HT-29 (cell line): ENCODE measurements at places on chromosomes 2 and 18. TPM values are rescaled to one million over a fixed set of nuclear protein-coding genes. Genes with fewer than 3 reads are reported as not detected.

DNA sequence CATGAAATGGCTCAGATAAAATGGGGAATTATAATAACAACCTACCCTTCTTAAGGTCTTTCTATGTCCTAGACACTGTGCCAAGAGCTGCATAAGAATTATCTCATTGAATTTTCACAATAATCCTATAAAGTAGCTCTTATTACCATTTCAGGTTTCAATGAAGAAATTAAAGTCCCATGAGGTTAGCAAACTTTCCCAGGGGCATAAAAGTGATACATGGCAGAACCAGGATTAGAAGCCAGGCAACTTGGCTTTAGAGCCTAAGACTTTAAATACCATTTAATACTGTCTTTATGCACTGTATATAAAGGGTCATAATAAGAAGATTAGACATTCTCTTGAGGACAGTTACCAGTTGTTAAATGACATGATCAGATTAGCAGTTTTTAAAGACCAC is 130.1 kb downstream of the GCA start:
- no peak for DNase-seq

DNA sequence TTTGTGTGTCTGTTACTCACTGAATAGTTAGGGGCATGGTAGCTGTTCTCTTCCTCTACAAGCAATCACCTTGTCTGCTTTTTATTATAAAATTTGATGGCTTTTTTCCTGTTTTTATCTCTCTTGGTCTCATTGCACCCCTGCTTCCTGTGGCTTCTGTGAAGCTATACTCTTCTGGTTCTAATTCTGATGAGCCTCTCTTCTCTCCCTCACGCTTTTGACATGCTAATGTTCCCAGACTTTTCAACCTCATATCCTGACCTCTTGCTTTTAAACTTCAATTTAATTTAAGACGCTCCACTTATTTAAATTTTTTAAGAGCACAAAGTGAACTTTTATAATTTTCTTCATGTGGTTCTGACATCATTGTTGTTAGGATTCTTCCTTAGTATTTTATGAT is 361.4 kb downstream of the DLGAP1 start:
- DNase-seq, result no peak

GRCh38 chr2:7858624-7859023 is 823.2 kb upstream of the ID2 start:
- no peak for DNase-seq

DNA sequence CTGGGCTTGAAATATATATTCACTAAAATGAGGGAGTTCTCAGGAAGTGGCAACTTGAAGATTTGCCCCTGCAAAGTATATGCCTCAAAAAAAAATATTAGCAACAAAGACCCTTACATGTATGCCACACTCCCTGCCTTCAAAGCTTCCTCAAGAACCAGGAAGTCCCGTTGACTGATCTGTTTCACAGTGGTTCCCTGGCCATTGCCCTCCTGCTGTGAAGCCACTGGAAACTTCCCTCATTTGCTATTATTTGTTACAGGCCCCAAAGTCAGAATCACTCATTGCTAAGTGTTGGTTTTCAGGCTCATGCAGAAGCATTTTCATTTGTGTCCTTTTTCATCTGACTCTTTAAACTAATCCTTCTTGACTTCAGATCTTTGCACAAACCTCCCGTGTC is 421.5 kb downstream of the ZNF521 start:
- DNase-seq, result no peak

DNA sequence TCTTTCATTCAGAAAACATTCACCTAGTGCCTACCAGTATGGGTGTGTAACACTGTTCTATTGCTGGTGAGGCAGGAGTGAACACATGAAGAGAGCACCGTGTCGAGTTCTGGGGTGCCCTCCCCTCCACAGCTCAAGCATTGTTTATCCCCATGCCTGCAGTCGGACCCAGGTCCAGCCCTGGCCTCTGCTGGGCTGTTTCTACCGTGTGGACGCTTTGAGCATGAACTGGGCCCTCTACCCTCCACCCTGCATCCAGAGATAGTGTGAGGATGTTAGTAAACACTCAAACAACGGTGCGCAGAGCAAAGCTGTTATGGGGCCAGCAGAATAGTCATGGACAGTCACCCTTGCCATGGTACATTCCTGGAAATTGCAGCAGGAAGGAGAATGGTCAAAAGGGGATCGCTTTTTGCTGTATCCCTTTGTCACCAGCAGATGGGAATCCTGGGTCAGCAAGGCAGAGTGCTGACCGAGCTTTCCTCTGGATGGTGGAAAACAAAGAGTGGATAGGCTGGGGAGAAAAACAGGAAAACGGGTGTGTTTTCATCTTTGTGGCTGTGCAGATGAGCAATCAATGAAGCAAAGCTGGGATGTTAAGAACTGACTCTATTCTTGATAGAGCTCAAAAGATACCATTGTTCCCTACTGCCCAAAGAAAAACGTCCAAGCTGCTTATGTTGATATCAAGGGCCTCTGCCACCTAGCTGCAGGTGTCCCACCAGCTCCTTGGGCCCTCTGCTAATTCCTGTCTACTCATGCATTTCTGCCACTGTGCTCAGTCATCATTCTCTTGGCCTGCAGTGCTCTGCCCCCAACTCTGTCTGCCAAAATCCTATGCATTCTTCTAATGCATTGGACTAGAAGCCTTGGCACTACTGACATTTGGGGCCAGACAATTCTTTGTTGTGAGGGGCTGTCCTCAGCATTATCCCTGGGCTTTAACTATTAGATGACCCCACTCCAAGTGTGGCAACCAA is 38.7 kb downstream of the REEP1 start:
- peak; percentile 18 for DNase-seq

GRCh38 chr2:147231607-147232006 is 613.2 kb upstream of the ACVR2A start:
- no peak for DNase-seq

- DNase-seq, result no peak
These were observed 19.5 kb upstream of the CFAP36 start for GRCh38 chr2:55500025-55500424.

- DNase-seq, result no peak
These were observed 173.9 kb downstream of the DNAH6 start for GRCh38 chr2:84690225-84690624.

DNA sequence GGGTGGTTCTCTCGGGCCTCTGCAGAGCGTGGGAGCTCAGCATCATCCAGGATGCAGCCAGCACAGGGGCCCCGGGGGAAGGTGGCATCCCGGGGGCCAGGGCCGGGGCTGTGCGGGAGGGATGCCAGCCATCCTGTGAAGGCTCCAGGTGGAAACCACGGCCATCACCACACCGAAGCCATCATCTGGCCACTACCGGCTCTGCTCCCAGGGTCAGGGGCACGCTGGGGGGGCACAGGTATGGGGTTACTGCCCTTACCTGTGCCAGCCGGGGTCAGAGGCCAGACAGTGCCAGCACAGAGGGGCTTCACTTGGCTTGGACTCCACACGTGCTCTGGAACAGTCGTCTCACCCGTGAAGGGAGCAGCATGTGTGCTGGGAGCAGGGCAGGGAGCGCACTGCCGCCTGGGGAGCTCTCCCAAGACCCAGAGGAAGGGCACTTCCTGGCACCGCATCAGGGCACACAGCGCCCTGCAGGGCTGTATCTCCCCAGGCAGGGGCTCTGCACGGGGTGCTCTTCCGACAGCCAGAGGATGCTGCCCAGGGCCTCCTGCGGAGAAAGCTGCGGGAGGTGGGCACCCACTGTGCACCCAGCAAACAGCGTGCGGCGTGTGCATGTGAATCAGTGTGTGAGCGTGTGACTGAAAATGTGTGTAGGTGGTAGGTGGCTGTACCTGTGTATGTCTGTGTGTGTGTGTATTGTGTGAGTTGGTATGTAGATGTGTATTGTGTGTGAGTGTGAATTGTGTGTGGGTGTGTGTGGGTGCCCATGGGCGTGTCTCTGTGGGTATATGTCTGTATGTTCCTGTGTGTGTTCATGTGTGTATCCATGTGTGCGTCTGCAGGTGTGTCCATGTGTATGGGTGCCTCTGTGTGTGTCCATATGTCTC is 75.0 kb downstream of the PTGR3 start:
- DNase-seq, result no peak

- DNase-seq, result no peak
These were observed 465.6 kb upstream of the POU3F3 start for GRCh38 chr2:104388296-104388695.

- peak; percentile 70 for DNase-seq
These were observed 63.6 kb downstream of the CLHC1 start for GRCh38 chr2:55168221-55169154.

The LRP1B gene
- total RNA-seq, result not detected in 2 replicates

The ERMN gene
- not detected in 2 replicates for total RNA-seq
